ENCODE measurements at places on chromosomes 4 and X.

DNA sequence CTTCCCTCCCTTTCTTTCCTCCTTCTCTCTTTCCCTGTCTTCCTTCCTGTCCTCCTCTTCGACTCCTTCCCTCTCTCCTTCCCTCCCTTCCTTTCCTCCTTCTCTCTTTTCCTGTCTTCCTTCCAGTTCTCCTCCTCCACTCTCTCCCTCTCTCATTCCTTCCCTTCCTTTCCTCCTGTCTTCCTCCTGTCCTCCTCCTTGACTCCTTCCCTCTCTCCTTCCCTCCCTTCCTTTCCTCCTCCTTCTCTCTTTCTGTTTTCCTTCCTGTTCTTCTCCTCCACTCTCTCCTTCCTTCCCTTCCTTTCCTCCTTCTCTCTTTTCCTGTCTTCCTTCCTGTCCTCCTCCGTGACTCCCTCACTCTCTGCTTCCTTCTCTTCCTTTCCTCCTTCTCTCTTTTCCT, 5.3 kb upstream of the PUDP start:
- DNase-seq, result no peak

- DNase-seq, result no peak
Measured at GRCh38 chr4:20370274-20370673, 118.6 kb downstream of the SLIT2 start.

GRCh38 chrX:1592470-1593142, 1.2 kb downstream of the AKAP17A start:
- no peak for DNase-seq

- no peak for DNase-seq
Measured at GRCh38 chr4:24770032-24770584, 25.3 kb upstream of the SOD3 start.

- no peak for DNase-seq
Measured at GRCh38 chrX:46627711-46628419, 54.3 kb downstream of the CHST7 start.

Measured in stimulated activated CD8-positive, alpha-beta memory T cell treated with anti-CD3 and anti-CD28 coated beads, Interleukin-4, amount 100 ng/mL, for 1 hour (primary cell).